ENCODE measurements at places on chromosomes 11 and 22.

GRCh38 chr11:15055620-15056356 lies 17.6 kb upstream of the CALCB start:
- DNase-seq, result no peak

GRCh38 chr11:19648321-19648720 lies 64.3 kb upstream of the NAV2 start:
- DNase-seq, result no peak

- no peak for DNase-seq
These were observed 102.1 kb downstream of the CD44 start for GRCh38 chr11:35241083-35241482.

DNA sequence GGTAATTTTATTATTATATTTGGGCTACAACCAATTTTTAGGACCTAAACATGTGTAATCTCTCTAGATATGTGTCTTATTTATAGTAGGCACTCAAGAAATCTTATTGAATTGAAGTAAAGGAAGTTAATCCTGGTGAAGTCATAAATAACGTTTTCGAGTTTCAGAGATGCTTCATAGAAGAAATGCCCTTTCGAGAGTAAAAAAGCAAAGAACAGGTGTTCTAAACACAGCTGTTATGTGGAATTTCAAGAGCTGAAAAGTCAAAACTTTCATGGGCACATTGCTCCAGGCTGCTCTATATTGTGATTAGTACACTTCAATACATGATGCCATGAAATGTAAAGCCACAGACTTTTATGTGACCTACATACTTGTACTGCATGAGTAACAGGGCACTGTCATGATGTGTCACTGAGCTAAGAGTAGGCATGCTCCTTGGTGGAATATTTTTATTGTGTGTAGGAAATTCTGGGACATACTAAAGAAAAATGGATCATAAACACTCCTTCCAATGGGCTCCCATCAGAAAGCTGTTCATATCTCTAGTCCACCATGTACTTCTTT lies 7.2 kb upstream of the ELMOD1 start:
- DNase-seq, result no peak

DNA sequence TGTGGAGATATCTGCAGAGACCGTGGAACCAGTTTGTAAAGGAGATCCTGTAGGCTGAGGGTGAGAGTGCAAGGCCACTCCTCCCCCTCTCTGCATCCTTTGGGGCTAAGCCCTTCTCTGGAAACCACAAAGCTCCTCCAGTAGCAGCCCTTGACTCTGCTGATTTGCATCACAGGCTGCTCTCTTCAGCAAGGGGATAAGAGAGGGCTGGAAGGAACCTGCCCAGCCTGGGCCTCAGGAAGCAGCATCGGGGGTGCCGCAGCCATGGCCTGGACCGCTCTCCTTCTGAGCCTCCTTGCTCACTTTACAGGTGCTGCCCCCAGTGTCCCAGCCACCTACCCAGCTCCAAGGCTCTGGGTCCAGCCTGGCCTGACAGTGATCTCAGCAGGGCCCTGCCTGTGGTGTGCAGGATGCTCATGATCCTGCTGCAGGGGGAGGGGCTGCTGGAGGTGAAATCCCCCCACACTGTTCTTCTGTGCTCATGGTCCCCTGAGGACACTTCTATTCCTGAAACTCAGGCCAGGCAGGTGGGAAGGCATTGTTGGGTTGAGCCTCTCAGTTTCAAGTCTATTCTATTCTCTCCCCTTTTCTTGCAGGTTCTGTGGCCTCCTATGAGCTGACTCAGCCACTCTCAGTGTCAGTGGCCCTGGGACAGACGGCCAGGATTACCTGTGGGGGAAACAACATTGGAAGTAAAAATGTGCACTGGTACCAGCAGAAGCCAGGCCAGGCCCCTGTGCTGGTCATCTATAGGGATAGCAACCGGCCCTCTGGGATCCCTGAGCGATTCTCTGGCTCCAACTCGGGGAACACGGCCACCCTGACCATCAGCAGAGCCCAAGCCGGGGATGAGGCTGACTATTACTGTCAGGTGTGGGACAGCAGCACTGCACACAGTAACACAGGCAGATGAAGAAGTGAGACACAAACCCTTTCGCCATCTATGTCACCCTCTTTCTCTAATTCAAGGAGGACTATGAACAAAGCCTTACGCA lies 68.5 kb upstream of the IGLL5 start:
- no peak for DNase-seq

DNA sequence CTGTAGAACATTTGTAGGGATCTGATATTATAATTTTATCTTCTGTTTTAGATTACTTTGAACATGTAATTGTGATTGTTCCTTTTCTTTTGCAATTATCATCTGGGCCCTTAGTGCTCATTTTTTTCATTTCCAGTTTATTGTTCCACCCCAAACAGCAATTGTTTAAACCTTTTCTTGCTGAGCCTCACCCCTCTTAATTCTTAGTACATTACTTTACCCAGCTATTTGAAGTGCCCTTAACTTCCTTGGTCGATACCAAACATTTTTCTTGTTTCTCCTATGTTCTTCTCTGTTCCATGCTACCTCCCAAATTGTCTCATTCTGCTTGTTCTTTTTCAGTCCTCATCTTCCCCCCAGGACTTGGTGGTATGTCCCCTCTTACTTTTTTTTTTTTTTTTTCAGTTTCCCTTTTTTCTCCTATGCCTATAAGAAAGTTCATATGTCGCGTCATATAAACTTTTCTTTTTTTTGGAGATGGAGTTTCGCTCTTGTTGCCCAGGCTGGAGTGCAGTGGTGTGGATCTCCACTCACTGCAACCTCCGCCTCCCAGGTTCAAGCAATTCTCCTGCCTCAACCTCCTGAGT lies 3.5 kb downstream of the CUL5 start:
- no peak for DNase-seq

DNA sequence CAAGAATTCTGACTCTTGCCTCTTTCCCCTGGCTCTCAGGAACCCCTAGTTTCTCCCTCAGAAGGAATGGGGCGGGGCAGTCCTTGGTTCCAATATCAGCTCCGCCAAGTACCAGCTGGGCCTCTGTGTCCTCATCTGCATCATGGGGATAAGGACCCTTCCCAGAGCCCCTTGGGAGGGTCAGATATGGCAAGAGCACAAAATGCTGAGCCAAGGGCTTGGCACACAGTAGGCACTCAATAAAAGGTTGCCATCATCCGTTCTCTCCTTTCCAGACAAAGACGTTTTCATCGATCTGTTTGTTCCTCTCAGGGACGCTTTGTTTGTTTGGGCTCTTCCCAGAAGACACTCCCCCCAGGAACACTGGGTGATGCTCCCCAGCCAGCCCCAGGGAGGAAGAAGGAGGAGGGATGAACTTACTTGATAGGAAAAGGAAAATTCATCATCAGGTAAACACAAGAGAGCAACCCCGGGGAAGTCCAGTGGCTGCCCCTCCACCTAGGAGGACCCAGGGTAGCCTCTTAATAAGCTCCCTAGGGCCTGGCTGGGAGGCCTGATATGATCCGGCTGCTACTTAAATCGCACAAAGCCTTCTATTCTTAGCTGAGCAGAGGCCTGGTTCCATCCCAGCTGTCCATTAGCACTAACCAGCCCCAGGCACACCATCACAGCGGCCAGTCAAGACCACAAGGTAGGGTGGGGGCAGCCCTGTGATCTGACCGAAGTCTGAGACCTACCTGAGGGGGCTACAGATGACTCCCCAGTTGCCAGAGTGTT lies 19.6 kb downstream of the GDPD5 start:
- DNase-seq, result no peak

DNA sequence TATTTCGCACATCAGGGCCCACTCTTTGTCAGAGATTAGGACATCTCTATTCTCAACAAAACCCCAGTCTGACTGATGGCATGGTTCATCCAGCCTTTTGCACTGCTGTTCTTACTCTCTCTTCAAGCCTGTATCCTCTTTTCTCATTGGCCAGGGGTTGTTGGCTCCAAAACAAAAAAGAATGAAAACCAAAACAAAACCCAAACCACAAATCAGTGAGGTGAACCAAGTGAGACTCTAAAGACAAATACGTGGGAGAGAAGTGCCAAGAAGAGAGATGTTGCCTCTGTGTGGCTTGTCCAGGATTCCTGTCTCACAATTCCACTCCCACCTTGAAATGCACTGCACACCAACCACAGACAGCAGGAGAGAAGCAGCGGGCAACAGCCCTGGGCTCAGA lies 278.9 kb upstream of the NARS2 start:
- no peak for DNase-seq

GRCh38 chr11:61125310-61125684 lies 23.0 kb downstream of the CD5 start:
- DNase-seq, result no peak

DNA sequence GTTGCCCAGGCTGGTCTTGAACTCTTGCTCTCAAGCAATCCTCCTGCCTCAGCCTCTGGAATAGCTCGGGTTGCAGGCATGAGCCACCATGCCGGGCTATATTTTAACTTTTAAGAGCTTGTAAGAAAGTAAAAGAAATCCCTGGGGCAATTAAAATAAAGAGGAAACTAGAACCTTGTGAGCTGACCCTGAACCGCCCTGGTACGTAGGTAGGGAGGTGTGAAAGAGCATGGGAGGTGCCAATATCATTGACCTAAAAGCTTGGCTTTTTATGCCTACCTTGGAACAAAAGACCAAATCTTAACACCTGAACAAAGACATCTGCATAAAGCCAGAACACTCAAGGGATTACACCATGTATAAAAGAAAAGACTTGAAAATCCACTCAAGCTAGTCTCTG lies 595.1 kb downstream of the SOX6 start:
- no peak for DNase-seq

DNA sequence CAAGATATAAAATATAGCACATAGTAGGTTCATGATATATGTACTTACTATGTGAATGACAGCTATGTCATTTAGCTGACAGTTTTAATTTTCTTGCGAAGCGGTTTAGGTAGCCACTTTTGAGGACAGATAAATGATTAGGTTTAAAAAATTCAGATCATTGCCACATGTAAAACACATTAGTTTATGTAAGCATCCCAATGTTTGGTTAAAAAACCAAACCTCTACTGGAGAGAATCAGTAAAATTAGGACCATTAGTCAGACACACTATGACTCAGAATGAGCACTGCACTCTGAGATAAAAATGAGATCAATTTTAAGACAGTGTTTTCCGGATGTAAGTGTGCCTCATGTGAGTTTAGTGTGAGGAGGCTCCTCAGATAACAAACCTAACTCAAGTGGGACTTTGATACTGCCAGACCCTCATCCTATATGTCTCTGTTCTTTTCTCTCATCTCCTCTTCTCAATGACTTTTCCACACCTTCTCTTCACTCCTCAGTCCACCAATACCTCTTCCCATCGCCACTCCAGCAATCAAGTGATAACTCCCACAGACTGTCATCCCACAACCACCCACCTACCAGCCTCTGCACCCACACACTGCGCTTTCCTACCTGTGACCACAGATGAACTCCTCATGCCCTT lies 6.8 kb upstream of the OR2AT4 start:
- DNase-seq, result no peak

DNA sequence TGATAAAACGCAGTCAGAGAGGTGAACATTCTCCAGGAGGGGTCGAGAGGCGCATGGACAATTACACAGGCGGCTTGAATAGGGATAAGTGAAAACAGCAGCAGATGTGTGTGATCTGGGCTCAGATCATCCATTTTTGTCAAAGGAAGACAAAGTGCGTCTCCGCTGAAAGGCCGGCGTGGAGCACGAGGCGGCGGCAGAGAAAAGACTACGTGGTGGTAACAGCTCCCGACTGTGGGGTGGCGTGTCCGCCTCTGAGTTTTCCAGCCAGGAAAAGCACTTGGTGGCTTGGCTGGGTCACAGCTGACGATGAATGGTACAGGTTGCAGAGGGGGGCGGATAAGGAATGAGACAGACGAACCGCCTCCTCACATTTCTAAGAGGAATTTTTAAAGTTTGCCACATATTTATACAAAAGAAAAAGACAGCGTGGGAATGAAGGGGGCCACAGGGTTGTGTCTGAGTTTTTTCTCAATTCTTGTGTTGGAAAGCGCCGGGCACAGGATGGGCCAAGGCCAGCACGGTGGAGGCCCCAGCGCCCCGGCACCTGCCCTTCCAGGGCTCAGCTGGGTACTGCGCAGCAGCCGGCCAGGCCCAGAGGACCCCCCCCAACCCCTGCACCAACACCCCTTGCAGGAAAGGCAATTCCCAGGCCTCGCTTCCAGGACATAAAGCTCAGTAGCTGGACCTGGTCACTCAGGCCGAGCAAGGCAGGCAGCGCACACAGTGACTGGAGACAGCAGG lies 80.4 kb downstream of the TRMU start:
- no peak for DNase-seq

DNA sequence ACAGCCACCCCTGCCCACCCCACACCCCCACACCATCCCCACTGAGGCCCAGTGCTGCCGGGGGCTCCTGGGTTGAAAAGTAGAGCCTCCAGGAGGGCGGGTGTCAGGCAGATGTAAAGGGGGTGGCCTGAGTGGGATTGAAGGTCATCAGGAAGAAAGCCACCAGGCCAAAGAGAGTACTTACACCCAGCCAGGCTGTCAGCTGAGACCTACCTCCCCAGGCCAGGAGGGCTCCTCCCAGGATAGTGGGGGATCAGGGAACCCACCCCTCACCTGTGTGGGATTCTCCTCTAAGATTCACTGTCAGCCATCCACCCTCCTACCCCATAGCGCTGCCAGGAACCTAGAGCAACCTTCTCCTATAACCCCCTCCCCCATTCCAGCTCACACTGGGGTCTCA lies 17.2 kb upstream of the FCHSD2 start:
- no peak for DNase-seq

DNA sequence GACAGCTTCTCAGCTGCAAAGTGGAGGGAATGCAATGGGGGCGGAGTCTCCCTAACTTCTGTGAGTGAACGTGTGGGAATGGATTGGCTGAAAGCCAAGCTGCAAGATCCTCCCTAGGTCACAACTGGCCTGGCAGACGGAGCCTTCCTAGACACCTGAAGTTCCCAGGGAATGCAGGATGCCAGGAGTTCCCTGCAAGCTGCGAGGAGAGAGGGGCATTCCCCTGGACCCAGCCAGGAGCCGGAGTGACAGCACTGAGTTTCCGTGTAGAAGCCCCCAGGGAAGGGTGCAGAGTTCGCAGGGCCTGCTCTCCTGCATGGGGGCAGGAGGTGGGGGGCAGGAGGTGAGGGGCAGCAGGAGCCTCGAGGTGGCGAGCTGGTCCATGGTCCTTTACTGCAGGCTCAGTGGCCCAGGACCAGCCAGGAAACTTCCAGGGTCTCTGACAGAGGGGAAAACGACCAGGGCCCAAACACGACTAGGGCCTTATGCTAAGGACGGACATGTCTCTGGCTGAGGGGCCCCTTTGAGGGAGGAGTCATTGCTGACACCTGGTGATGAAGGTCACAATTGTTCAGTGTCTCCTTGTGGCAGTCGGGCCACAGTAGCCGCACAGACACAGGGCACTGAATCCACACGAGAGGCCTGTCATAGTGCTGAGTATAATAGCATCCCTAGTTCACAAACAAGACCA lies 141.4 kb downstream of the FBXO7 start:
- no peak for DNase-seq

GRCh38 chr22:23268877-23269276 lies 88.6 kb downstream of the BCR start:
- no peak for DNase-seq

Data from trophoblast cell (in vitro differentiated cells and primary cell).